Non-pigmented ciliary epithelial cell (primary cell): ENCODE measurements at places on chromosomes 3 and 15.

DNA sequence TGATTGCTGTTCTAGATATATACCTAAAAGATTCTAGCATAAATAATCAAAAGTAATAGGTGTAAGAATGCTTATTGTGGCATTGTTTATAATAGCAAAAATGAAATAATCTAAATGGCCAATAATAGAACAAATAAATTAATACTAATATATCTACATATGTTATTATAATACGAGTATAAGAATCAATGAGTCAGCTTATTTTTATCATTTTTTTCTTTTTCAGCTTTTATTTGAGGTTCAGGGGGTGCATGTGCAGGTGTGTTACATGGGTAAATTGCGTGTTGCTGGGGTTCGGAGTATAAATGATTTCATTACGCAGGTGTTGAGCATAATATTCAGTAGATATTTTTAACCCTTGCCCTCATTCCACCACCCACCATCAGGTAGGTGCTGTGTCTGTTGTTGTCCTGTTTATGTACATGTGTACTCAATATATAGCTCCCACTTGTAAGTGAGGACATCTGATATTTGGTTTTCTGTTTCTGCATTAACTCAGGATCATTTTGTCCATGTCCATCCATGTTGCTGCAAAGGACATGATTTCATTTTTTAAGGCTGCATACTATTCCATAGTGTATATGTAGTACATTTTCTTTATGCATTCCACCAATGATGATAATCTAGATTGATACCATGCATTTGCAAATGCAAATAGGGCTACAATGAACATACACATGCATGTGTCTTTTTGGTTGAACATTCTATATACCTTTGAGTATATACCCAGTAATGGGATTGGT, 122.2 kb upstream of the GMNC start:
- DNase-seq, result no peak

DNA sequence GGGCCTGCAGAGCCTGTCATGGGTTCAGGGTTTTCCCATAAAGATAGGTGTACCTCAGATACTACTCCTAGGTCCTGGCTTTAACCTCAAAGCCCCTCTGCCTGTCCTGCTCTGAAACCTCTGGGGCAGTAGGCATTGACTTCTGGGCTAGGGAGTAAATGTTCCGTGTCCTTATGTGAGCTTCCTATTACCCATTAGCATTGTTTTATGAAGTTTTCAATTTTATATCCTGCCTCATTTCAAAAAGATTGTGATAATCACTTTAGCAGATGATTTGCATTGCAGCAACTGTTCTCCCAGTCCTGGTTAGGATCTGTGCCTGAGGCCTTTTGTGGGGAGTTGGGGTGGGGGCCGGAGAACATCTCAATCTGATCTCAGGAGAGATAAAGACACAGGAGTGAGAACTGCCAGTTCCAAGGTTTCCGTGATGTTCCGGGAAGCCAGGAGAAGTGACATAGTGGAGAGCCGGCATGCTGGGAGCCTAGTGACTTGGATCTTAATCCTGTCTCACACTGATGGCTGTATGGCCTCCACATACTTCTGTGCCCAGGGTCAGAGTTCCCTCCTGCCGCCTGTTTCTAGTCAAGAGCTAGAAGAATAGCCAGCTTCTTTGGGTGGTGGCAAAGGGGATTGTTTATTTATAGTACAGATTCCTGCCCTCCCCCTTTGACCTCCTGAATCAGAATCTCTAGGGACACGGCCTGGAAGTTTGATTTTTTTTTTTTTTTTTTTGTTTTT, 10.6 kb downstream of the TPM1 start:
- DNase-seq, result no peak

- no peak for DNase-seq
These were observed 4.8 kb upstream of the MAP6D1 start for GRCh38 chr3:183830187-183830586.

GRCh38 chr3:37456781-37457180, 282.4 kb upstream of the LRRFIP2 start:
- no peak for DNase-seq

DNA sequence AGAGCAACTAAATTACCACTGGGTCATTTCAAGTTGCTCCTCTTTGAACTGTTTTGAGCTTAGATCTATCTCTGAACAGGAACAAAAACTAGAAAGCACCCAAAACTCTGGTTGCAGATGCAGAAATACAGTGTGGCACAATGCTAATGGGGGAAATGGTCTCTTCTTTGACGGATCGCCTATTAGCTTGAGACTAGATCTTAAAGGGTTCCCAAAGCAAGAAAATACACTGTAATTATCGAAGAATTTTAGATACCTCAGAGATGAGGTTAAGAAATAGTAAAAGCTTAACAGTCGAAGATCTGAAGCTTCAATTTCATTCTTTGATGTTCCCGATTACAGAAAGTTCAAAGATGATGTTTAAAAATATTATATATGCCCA, 818 bp downstream of the PPP1R2 start:
- DNase-seq, result no peak

GRCh38 chr3:12273045-12273695, 15.7 kb upstream of the PPARG start:
- no peak for DNase-seq

GRCh38 chr3:117736846-117737245, 1027.3 kb downstream of the TUSC7 start:
- DNase-seq, result no peak
